Endodermal cell (in vitro differentiated cells): ENCODE measurements at places on chromosomes 6 and 20.

DNA sequence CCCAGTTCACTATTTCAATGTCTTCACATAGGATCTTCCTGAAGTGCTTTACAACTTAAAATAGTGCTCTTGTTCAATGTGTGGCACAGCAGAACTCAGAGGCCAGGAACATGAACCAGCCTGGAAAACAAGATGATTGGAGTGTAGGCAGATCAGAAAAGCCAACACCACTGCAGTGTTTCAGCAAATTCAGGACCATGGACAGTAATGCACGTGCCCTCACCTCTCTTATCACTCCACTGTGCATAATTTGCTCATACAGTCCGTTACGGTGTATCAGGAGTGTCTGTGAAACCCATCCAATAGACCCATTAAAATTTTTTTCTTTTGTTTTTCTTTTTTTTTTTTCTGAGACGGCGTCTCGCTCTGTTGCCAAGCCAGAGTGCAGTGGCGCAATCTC is 27.6 kb upstream of the HACE1 start:
- DNase-seq, result peak; percentile 56

DNA sequence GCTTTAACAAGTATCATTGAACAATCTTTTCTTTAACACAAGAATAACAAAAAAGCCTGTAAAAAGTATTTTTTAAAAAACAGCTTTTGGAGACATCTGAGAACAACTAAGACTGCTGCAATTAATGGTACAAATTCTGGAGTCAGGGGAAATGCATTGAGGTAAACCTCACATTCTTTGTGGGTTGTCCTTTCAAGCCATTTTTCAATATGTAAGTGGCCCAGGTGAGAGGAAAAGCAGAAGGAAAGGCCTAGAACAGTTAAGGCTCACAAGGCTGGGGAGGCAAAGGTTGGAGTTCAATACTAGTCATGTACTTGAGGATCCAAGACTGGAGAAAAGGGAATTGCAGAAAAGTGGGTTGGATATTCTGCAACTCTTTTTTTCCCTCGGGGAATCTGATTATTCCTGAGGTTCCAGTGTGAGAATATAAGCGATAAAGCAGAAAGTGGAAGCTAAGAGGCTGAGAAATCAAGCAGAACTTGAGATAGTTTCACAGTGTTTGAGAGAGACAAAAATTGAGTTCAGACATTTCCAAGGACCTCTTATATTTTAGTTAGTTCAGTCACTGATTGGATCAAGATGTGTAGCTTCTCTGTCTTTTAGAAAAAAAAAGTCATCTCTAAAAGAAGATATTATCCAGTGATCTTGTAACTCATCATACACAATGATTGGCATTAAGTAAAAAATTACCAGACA is 25.0 kb upstream of the TXLNB start:
- DNase-seq, result no peak

- no peak for DNase-seq
Measured at GRCh38 chr20:46672543-46673148, 16.6 kb downstream of the TP53RK start.

GRCh38 chr20:11188843-11189603 is 515.2 kb upstream of the JAG1 start:
- DNase-seq, result no peak

DNA sequence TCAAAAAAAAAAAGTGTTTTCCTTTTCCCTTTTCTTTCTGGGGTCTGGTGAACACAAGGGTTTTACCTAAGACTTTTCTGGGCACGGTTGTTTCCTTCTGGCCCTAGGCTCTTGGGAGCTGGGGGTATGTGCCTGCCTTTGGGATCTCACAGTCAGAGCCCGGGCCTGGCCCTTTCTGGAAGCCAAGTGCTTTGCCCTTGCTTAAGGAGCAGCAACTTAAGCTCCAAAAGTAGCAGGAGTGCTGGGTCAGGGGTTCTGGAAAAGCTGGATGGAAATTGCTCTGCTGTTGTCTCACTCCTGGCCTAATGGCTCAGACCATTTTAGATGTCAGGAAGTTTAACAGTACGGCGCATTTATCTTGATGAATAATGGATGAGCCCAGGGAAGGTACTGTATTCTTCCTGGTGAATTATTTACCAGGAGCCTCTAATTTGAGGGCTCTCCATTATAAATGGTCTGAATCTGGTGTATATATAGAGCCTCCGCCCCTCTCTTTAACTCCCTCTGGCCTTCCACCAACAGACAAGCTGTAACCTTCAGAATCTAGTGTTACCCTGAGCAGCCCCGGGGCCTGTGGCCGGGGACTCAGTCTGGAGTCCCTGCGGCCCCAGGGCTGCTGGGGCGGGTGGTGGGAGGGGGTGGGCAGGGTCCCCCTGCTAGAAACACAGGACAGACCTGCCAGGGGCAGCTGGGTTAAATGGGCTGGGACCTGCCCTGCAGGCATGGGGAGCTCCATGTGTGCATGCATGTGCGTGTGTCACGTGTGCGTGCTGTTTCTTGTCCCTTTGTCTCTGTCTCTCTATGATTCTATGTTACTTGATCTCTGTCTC is 37.5 kb downstream of the PTK7 start:
- no peak for DNase-seq

GRCh38 chr20:2507875-2508630 is 662 bp downstream of the ZNF343 start:
- DNase-seq, result no peak

GRCh38 chr20:33875055-33875454 is 63.9 kb downstream of the CHMP4B start:
- no peak for DNase-seq

DNA sequence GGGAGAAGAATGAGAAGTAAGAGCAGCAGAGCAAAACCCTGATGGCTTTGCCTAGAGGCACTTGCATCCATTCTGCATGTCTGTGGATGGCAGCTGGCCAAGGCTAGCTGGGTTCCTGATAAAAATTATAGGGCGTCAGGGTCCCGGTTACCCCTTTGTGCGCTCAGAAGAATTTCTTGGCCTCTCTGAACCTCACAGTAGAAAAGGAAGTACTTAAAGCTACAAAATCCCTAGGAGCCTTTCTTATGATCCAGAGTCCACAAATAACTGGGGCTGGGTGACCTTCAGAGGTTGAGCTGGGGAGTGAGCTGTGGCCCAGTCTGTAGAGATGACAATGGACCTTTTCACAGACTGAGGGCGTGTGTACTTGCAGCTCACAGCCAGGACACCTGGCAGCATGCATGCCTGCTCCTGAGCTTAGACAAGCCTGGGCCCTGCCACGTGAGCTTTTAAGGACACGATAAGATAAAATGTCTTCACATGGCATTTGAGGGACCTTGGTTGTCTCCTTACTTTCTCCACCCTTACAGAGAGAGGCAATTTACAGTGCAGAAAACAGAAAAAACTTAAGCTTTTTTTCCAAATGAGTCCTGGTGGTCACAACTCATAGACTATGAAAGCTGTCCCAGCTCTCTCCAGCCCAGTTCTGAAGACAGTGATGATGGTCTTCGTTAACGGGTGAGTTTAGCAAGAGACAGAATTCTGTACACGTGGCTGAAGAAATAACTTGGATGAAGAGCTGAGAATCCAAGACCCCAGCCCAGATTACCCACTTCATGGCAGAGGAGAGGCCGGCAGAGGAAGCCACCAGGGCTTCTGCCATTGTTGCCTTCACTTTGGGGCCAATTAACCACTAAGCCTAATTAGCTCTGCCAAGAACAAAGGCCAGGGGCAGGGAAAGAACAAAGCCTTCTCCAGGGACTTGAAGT is 50.3 kb downstream of the FOXA2 start:
- DNase-seq, result no peak

DNA sequence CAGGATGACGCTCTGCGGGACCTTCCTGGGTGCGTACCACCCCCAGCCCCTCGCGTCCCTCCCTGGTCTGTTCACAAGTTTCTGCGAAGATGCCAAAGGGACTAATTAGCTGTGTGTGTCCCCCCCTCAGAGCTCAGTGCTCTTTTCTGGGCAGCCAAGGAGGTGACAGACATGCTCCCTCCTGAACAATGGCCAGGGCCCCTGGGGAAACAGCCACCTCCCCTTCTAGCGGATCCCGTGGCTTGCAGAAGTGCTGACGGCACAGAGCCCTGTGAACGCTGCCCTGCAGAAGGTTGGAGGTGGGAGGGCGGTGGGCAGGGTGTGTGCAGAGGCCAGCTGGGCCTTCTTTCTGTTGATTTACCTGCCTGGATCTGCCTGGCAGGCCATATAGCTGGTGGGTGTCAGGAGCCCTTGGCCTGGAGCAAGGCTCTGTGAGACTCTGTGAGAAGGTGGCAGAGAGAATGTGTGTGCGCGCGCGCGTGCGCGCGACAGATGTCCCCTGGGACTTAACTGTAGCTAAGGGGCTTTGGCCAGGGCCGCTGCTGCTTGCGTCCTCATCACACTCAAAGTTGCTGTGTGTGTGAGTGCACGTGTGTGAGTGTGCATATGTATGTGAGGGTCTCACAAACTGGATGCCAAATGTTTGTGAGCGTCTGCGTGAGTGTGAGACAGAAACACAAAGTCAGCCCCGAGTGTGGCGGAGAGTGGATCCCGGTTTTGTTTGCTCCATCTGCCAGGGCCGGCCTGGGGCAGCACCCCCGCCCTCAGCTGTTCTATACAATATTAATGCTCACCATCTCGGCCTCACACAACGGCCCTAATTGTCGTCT is 3.5 kb upstream of the MYT1 start:
- peak; percentile 90 for DNase-seq

GRCh38 chr6:135651964-135652755 is 154.6 kb upstream of the AHI1 start:
- DNase-seq, result peak; percentile 53

DNA sequence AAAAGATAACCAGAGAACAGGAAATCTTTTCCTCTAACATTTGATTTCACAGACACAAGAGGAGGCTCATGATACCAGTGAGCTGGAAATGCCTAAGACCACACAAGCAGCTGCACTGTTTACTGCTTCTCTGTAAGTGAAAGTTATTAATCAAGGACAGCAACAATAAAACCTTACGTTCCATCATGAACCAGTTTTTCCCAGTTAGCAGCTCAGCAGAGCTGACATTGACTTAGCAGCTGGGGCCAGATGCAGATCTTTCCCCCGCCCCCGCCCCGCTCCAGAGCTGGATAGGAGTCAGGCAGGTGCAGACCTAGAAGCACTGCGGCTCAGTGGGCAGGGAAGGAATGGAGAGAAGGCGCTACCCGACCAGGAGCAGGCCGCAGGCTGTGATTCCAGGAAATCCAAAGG is 275.2 kb downstream of the GMDS start:
- DNase-seq, result peak; percentile 49

- no peak for DNase-seq
Measured at GRCh38 chr6:112469306-112469705, 122.2 kb downstream of the RFPL4B start.

- no peak for DNase-seq
Measured at GRCh38 chr6:142241061-142241460, 60.7 kb upstream of the ADGRG6 start.

GRCh38 chr6:169824021-169824420 is 72.6 kb downstream of the ERMARD start:
- DNase-seq, result peak; percentile 39

- no peak for DNase-seq
Measured at GRCh38 chr20:25315418-25316210, 67.7 kb downstream of the PYGB start.

- DNase-seq, result no peak
Measured at GRCh38 chr6:142242269-142242668, 59.5 kb upstream of the ADGRG6 start.

DNA sequence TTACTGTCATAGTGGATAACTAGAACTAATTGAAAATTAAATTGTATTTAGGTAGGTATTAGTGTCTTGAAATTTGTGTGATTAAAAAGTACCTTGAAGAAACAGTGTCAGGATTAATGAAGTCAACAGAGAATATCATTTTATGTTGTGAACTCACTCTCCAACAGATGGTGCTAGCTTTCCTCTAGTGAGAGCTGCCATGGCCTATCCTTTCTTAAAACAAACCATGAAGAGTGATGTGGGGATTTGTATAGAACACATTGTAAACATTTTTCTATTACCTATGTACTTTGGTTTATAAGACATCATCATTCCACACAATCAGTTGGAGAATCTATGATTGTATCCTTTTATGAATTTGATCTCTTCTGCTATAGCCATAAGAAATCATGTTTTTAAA is 4.8 kb upstream of the SRSF12 start:
- DNase-seq, result no peak

GRCh38 chr6:121590438-121590837 is 155.0 kb downstream of the GJA1 start:
- DNase-seq, result no peak

- no peak for DNase-seq
Measured at GRCh38 chr6:25326960-25327359, 47.8 kb downstream of the CARMIL1 start.
